ENCODE measurements at places on chromosomes 5 and 9.

DNA sequence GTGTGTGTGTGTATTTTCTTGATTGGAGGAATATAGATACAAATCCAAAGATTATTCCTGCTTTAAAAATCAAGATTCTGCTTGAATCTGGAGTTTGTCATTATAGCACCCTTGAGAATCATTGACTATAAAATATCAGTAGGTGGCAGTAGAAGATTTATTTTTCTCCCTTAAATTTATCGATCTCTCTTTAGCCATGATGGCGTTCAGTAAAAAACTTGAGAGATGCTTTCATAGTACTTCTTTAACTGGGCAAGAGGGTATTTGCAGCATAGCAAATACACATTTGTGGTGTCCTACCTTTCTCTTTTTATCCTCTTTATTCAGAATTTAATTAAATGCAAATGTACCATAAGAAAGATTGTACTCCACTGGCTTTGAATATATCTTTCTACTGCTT is 307.7 kb downstream of the ADGRV1 start:
- DNase-seq: peak; percentile 44

DNA sequence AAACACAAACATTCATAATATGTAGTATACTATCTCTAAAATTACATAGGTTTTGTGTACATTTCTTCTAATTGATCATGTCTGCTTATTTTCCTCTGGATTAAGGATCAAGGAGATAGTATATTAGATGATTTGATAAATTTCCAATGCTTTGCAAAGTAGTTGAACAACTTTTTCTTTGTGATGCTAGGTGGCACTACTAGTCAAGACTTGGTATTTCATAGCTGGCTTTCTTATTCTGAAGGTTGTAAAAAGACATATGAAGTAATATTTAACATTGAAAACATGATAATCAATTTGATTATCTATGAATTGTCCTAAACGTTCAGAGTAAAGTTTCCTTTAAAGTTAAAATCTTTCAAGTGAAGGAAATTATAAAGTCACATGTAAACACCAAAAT is 106.1 kb upstream of the FGF10 start:
- no peak for DNase-seq

GRCh38 chr9:16676519-16676918 is 194.0 kb downstream of the BNC2 start:
- DNase-seq: no peak

GRCh38 chr9:76980566-76980965 is 38.9 kb upstream of the FOXB2 start:
- no peak for DNase-seq

- no peak for DNase-seq
These were observed 306.8 kb downstream of the SEMA5A start for GRCh38 chr5:9239071-9239470.

DNA sequence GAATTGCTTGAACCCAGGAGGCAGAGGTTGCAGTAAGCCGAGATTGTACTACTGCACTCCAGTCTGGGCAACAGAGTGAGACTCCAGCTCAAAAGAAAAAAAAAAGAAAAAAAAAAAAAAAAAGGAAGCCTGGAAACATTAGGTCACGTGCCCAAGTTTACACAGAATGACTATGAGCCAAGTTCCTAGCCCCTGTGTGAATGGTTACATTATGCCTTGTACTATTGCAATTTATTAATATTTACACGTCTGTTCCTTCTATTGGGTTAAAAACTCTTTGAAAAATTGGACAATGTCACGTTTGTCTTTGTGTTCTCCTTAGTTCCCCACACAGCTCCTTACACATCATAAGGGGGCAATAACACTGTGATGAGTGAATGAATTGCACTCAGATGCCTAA is 33.5 kb upstream of the SLC28A3 start:
- no peak for DNase-seq

- DNase-seq: peak; percentile 56
These were observed 17.1 kb upstream of the MATR3 start for GRCh38 chr5:139276426-139276825.

- DNase-seq: no peak
These were observed 21.4 kb upstream of the SNX2 start for GRCh38 chr5:122753500-122753899.

DNA sequence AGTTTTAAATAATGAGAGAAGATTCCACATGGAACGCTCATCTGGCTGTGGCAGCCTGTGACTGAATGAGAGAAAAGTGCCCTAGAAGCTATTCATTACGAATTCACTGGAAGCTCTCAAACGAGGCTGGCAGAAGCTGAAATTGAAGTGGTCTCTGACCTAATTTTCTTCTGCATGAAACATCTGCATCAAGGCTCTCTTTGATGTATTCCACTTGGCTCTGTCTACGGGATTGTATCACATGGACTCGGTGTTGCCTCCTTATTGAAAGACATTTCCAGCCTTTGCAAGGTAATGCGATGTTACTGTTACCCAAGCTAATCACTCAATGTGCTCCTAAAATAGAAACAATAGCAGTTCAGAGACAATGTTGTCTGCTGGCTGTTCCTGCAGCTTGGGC is 246.9 kb upstream of the ZNF462 start:
- DNase-seq: no peak

- no peak for DNase-seq
These were observed 113.0 kb upstream of the SELENOP start for GRCh38 chr5:42924686-42925085.

- DNase-seq: no peak
These were observed 32.4 kb downstream of the AOPEP start for GRCh38 chr9:94758880-94759279.

DNA sequence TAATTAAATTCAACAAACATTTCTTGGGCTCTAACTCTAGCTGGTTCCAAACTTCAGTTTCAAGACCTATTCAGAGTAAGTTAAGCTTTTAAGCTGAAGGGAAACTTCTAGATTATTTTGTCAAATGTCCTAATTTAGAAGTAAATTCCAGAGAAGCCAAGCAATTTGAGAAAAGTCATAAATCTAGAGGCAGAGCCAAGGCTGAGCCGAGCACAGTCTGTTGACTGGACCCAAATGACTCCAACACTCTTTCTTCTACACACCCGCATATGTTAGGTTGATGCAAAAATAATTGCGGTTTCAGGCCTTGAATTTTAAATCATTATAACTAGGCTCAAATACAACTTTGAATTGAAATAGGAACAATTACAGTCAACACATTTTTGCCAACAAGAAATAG is 319.7 kb downstream of the NFIB start:
- DNase-seq: peak; percentile 21

GRCh38 chr5:151642472-151643140 is 44.1 kb downstream of the SPARC start:
- DNase-seq: no peak

DNA sequence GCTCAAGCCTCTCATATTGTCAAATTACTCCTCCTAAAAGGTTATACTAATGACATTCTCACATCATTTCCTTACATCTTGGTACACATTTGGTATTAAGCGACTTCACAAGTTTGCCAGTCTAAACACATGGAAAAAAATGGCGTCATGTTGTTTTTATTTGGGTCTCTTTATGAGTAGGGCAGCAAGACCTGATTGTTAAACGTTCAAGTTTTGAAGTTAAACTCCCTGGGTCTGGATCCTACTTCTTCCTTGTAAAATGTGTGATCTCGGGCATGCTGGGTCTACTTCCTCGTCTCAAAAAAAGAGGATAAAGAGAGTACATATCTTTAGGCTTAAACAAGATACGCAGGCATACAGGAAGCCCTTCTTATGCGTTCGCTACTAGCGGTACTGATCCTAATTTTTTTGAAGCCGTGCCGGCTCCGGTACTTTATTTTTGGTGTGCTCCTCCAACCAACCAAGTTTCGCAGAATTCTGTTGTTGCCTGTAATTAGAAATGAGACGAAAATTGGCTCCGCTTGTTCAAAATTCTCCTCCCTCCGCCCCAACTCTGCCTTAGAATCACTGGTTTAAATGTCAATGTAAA is 596 bp upstream of the CDC37L1 start:
- DNase-seq: peak; percentile 71
